ENCODE measurements at places on chromosomes 13 and 19. TPM values are rescaled to one million over a fixed set of nuclear protein-coding genes. Genes with fewer than 3 reads are reported as not detected.

DNA sequence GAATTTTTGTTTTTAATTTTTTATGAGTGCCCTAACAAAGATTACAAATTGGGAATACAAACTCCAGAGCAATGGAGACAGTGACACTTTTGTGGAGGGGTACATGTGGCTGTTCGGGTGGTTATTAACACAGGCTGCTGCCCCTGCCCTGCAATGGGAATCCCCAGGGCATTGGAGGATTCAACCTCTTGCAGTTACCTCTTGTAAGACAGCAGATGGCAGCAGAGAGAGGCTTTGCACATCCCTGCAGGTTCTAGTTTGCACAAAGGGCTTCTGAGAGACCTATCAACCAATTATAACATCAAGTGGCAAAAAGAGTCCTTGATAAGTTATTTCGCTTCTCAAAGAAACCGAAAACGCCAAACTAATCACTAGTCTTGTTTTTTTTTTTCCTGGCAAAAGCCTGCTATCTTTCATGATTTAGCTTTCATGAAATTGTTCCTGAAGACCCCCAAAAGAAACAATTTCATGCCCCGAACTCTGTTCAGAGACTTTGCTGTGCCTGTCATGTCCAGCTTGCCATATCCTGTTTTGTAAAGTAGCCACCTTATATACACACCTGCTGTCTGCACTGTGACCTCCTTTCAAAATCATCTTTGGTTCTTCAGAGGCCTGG lies 10.4 kb downstream of the GJB2 start:
- DNase-seq, result no peak

The ZNF726 gene
- total RNA-seq, result 0.22 TPM

GRCh38 chr13:98710521-98710920 lies 42.0 kb downstream of the SLC15A1 start:
- no peak for DNase-seq

The RNF113B gene
- total RNA-seq, result not detected

The NPAS1 gene
- total RNA-seq, result not detected

DNA sequence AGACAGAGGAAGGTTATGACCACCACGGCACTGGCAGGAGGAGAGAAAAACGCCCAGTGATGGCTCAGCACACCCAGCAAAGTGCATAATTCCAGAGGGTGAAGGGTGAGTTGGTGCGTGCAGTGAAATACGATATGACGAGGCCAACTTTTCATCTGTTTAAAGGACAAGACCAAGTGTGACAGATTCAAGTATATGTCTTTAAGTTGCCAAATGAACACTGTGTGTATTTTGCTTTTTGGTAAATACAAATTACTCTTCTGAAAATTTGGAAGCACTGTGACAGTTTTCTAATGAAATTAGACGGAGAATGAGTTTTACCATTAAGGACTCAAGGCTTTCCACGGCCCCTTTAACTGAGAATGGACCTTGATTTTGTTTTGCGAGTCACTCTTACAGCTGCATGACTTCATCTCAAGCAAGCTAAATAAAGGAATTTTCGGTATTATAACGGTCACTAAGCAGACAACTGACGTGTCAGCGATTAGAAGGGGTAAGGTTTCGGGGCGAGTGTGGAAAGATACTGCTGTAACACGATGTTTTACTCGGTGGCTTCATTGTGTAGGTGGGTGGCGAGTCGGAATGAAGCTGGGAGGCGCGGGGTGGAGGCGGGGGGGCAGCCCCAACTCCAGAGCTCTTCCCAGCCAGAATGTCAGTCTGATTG lies 22.8 kb downstream of the COL4A2 start:
- no peak for DNase-seq

DNA sequence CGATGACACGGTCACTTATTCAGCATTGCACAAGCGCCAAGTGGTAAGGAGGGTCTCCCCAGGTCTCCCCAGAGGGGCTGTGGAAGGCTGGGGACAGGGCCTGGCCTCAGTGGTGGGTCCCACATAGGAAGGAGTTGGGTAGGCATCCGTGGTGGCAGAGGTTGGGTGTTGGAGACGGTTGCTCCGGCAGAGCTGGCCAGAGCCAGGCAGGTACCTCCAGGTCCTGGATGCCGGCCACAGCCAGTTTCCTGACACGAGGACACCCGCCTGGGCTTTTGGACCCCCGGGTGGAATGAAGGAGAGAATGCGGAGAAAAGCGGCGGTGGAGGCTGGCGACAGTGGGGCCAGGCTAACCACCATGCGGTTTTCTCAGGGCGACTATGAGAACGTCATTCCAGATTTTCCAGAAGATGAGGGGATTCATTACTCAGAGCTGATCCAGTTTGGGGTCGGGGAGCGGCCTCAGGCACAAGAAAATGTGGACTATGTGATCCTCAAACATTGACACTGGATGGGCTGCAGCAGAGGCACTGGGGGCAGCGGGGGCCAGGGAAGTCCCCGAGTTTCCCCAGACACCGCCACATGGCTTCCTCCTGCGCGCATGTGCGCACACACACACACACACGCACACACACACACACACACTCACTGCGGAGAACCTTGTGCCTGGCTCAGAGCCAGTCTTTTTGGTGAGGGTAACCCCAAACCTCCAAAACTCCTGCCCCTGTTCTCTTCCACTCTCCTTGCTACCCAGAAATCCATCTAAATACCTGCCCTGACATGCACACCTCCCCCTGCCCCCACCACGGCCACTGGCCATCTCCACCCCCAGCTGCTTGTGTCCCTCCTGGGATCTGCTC lies 1.3 kb upstream of the FFAR1 start:
- DNase-seq, result no peak

GRCh38 chr13:42305503-42305902 lies 33.6 kb downstream of the AKAP11 start:
- DNase-seq, result no peak

GRCh38 chr13:38785490-38785889 lies 98.6 kb downstream of the FREM2 start:
- DNase-seq, result no peak

The C19orf18 gene
- total RNA-seq, result 0.66 TPM

DNA sequence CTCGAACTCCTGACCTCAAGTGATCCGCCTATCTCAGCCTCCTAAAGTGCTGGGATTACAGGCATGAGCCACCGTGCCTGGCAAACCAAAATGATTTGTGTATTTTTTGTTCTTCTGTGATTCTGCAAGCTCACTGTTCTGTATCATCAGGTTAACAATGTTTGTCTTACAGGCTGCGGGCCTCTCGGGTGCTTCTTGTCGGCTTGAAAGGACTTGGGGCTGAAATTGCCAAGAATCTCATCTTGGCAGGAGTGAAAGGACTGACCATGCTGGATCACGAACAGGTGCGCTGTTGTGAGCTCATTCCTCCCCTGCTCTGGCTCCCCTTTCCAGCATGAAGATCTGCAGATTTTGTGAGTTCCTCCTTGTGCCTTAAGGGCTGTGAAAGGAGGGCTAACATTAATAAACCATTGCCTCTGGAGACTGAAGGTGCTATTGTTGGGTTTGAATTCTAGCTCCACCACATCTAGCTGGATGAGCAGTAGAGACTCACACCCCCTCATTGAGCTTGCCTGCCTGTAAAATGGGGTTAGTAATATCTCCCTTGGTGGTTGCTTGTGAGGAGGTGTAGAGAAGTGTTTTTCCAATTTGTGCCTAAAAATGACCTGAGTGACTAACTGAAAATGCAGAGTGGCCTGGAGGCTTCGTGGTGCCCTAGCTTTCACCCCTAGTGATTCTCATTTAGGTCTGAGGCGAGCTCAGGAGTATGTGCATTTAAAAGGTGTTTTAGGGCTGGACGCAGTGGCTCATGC lies 12.9 kb downstream of the SAE1 start:
- no peak for DNase-seq

DNA sequence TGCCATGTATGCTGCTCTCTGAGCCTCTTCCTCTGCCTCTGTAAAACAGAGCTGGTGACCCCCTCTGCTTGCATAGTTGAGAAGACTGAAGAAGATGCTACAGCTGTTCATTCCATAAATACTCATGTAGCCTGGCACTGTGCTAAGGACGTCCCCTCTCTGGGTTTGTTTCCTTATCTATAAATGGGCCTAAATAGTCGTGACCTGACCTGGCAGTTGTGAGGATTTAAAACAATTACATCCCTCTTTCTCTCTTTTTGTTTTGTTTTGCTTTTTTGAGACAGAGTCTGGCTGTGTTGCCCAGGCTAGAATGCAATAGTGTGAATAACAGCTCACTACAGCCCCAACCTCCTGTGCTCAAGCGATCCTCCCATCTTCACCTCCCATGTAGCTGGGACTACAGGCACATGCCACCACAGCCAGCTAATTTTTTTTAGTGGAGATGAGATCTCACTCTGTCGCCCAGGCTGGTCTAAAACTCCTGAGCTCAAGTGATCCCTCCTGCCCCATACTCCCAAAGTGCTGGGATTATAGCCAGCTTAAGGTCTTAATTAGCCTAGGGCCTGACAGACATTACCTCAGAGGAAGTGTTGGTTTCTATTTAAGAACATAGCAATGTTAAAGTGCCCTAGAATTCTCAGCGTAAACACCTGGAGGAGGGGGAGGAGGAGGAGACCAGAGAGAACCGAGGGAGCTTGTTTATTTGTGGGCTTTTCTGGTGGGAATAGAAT lies 4.6 kb downstream of the WDR62 start:
- no peak for DNase-seq

The MYADM gene
- total RNA-seq, result 27.3 TPM

DNA sequence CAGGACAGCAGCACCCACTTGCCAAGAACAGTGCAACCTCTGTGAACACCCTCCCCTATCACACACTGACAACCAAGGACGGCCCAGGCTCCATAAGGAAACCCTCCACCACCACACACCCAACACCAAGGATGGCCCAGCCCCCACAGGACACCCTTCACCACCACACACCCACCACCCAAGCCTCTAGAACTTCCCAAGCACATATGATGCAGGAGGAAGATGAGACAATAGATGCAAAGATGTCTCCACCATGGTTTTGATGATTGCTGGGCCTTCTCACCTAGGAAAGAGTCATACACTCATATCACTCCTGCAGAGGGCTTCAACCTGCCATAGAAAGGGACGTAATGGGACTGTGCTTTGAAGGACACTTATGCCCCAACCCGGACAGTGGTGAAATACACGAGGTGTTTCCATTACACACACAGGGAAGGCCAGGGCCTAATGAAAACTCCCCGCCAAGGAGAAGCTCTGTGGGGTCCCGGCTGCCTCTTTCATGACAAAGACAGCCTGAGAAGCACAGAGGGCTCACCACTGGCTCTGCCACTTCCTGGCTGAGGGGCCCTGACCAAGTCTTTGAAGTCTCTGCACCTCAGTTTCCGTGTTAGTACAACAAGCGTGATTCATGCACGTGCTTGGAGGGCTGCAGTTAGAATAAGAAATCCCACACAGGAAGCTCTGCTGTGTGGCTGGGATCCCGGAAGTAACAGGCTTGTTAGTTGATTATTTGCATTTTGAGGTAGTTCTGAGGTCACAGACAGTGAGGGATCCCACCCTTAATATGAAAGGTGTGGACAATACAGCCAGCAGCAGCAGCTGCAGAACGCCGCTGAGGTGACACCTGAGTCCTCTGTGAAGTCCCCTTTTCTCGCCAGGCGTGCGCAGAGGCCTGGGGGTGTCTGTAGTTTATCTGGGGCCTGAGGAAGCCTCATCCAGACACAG lies 61.9 kb upstream of the ATP12A start:
- no peak for DNase-seq

DNA sequence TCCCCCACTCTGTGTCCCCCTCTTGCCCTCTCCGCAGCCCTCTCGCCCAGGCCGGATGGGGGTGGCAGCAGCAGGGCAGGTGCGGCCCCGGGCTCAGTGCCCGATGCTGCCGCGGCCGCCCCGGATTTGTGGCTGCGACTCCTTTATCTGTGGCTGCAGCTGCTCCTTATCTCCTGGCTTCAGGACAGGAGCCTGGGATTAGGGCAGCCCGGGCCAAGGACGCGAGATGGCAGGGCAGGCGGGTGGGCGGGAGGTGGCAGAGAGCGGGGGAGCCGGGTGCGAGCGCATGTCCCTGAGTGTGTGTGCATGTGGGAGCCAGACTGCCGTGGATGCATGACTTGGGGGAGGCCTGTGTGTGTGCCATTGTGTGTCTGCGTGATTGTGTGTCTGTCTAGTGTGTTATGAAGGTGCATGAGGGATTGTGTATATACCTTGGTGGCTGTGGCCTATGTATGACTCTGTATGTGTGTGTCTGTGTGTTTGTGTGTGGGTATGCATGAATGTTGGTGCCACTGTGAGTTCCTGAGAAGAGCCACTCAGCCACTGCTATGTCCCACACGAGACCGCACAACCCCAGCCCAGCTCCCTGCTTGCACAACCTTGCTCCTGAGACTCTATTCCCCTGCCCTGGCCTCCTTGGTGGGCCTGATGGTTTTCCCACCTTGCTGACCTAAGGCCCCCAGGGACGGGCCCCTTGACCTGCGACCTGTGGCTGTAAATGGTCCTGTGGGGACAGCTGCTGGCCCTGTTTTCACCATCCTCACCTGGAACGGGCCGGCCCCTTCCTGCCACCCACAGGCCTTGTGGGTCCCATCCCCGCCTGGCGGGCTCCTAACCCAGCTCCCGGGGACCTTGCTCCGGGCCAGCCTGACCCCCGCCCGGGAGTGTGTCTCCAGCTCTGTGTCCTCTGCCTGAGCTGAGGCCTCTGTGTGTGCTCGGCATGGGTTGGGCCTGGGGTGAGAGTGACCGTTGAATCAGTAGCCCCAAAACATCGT lies 5.3 kb upstream of the NRTN start:
- DNase-seq, result no peak

- no peak for DNase-seq
Observed at GRCh38 chr13:46553521-46553885, 533 bp downstream of the LRCH1 start.

The OR7D2 gene
- total RNA-seq, result 0.44 TPM

The KLK8 gene
- 2.2 TPM for total RNA-seq

DNA sequence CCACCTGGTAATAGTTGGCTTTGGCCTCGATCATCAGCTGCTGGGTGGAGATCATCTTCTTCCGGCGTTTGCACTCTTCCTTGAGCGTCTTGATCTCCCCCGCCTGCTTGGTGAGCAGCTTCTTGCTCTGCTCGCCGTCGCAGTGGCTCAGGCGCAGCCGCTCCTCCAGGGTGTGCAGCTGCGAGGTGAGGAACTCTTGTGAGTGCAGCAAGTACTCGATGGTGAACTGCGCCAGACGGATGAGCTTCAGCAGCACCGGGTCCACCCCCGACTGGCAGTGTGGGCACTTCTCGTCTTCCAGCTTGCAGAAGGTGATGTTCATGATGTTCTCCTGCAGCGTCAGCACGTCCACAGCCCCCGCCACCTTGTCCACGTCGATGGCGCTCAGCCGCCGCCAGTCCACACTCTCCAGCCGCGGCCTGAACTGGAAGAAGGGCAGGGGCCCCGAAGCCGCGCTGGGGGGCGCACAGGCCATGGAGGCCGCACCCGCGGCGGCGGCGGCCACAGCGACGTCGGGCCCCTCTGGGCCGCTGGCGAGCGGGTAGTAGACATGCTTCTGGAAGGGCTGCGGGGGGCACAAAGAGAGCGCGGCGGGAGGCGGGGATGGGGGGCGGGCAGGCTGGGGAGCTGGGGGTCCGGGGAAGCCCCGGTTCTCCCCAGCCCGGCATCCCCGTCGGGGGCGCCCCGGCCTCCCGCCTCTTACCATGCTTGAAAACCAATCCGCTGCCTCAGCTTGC lies 3.0 kb downstream of the DZIP1 start:
- no peak for DNase-seq

GRCh38 chr19:50749490-50749889 lies 20.8 kb upstream of the GPR32 start:
- no peak for DNase-seq

The APOC1 gene
- total RNA-seq, result 71.7 TPM

- no peak for DNase-seq
Observed at GRCh38 chr13:80379245-80379644, 38.3 kb upstream of the SPRY2 start.

The RASGRP4 gene
- 7.5 TPM for total RNA-seq

GRCh38 chr19:42185277-42185676 lies 32.2 kb downstream of the DEDD2 start:
- no peak for DNase-seq

GRCh38 chr19:18109733-18110608 lies 12.4 kb downstream of the MAST3 start:
- no peak for DNase-seq

- no peak for DNase-seq
Observed at GRCh38 chr19:52691737-52692136, 43.1 kb downstream of the ZNF611 start.

Data from tibial nerve (tissue), 4 donors.